ENCODE measurements at places on chromosomes 13 and 19. TPM values are rescaled to one million over a fixed set of nuclear protein-coding genes. Genes with fewer than 3 reads are reported as not detected.
A peak's percentile ranks its signal among the peaks of the same experiment; 100 is the strongest.

GRCh38 chr19:7722231-7722651, 9.7 kb downstream of the CLEC4G start:
- no peak overlapping the region for H3K4me3 ChIP-seq
- H3K4me1 ChIP-seq: no peaks in the 10 kb centered on the region
- no peak overlapping the region for H3K27ac ChIP-seq
- DNase-seq: no peak

DNA sequence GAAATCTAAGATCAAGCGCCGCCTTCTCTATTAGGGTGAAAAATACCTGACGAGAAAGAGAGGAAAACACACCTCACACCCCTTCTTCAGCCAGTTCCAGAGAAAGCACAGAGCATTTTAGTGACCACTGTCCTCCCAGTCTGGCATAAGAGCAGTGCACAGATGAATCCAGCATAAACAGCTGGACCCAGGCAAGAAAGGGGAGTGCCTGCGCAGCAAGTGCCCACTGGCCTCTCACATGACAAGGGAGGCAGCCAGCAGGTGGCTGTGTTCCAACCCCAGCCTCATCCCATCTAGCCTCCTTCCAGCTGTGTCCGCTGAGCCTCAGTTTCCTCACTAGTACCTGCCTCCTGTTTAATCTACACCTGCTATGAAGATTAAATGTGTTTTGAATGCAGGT, 8.0 kb downstream of the MED26 start:
- H3K27me3 ChIP-seq: no peaks in the 10 kb centered on the region
- peaks cover 40% of the 10 kb centered on the region for H3K4me1 ChIP-seq
- no peak for DNase-seq
- H3K36me3 ChIP-seq: no peaks in the 10 kb centered on the region
- peak overlapping the region; percentile 30 for H3K27ac ChIP-seq

DNA sequence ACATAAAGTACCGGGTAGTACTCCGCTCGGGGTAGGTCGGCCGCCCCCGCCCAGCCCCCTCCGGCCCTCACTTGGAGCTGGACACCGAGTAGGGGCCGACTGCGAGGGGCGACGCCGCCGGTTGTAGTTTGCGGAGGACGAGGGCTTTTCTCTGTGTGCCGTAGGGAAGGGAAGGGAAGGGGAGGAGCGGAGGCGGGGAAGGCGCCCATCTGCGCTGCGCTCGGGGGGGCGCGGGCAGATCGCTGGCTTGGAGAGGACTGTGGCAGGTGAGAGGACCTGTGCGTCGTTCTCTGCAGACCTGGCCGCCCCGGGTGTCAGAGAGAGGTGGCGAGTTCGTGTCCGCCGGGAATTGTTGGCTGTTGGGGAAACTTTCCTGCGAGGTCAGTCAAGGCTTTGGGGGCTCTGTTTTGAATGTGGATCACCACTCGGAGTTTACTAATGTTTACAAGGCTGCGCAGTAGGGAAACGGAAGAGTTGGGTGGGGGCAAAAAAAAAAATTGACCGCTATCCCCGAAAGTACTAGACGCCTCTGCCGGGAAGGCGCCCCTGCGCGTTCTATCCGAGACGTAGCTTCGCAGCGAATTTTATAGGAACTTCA, 1.4 kb downstream of the ING1 start:
- H3K27ac ChIP-seq: peak overlapping the region; percentile 93
- H3K36me3 ChIP-seq: peaks cover 5% of the 10 kb centered on the region
- H3K4me1 ChIP-seq: peaks cover 30% of the 10 kb centered on the region
- DNase-seq: no peak
- peaks cover 11% of the 10 kb centered on the region for H3K27me3 ChIP-seq

DNA sequence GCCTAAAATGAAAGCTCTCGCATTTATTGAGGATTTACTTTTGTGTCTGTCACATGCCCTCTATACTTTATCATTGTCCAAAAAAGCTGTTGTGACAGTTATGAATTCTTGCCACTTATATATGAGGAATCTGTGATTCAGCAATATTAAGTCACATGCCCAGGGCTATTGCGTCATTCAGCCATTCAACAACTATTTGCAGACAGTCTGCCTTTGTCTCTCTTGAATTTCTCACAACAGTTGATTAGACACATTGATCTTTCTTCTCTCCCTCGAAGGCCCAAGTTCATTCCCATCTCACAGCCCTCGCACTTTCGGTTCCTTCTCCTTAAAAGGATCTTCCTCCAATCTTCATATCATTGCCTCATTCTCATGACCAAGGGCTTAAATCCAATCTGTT, 342.6 kb downstream of the MZT1 start:
- peak; percentile 24 for DNase-seq
- no peak overlapping the region for H3K4me3 ChIP-seq
- H3K4me1 ChIP-seq: peaks cover 11% of the 10 kb centered on the region

DNA sequence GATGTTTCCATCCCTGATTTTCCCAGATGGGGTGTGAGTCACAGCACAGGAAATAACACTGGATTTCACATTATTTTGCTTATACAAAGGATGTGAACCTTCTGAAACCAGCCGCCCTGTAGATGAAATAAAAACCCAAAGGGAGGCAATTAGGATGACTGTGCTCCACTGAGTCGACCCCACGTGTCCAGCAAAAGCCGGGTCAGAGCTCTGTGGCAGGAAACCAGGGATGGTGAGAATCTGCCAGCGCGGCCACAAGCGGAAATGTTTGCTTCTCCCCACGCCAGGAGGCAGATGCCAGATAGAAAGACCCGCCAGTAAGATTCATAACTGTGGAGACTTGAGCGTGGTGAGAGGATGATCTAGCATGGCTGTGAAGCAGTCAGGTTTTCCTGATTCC, 764.4 kb downstream of the LIG4 start:
- no peaks in the 10 kb centered on the region for H3K27me3 ChIP-seq
- no peaks in the 10 kb centered on the region for H3K36me3 ChIP-seq
- DNase-seq: no peak
- no peaks in the 10 kb centered on the region for H3K4me1 ChIP-seq
- H3K4me3 ChIP-seq: no peak overlapping the region

- peaks cover 19% of the 10 kb centered on the region for H3K27me3 ChIP-seq
- DNase-seq: peak; percentile 96
- peak overlapping the region; percentile 59 for H3K4me3 ChIP-seq
- H3K36me3 ChIP-seq: no peaks in the 10 kb centered on the region
These were observed 96.2 kb downstream of the CYSLTR2 start for GRCh38 chr13:48749699-48750473.

DNA sequence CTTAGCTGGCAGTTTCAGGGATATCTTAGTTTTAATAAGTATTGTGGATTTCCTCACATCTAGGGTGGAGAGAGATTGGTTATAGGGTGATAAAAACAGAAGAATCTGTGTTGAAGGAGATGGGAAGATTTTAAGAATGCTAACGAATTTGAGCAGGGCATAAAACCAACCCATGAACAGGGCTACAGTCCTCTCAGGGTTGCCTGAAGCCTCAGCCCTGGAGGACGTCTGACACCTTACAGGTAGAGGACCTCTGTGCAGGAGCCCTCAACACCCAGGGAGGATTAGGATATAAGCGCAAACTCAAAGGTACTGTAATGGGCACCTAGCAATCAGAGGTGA, 461 bp upstream of the WASF3 start:
- peaks cover 11% of the 10 kb centered on the region for H3K27me3 ChIP-seq
- H3K27ac ChIP-seq: no peak overlapping the region
- no peak for DNase-seq
- peaks cover 20% of the 10 kb centered on the region for H3K4me1 ChIP-seq
- H3K4me3 ChIP-seq: peak overlapping the region; percentile 59

- no peak for DNase-seq
- peaks cover 26% of the 10 kb centered on the region for H3K4me1 ChIP-seq
- peaks cover 2% of the 10 kb centered on the region for H3K27me3 ChIP-seq
- no peak overlapping the region for H3K4me3 ChIP-seq
- H3K36me3 ChIP-seq: no peaks in the 10 kb centered on the region
- H3K27ac ChIP-seq: no peak overlapping the region
These were observed 50.5 kb upstream of the IRS2 start for GRCh38 chr13:109836629-109837607.

DNA sequence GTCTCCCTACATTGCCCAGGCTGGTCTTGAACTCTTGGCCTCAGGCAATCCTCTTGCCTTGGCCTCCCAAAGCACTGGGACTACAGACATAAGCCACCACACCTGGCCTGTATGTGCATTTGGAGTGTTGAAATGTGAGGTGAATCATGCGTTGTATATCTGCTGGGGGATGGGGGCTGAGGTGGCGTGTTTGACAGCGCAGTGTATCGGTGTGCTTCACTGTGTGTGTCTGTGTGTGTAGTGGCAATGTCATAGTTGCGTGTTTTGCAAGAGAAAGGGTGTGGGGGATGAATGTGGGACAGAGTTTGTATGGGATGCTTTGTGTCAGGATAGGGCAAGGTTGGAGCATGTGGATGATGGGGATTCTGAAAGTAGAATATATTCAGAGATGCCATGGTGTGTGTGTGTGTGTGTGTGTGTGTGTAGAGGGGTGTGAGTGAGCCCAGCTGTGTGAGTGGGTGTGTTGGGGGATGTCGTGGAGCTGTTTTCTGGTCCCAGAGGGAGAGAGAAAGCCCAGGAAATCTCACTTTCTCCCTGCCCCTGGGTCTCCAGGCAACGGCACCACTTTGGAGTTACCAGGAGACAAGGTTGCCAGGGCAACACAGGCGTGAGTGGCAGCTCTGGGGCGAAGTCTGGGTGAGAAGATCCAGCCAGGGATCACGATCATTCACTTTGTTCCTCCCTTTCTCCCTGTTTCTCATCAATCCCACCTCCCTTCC, 1.1 kb upstream of the SWSAP1 start:
- H3K27ac ChIP-seq: peak overlapping the region; percentile 33
- DNase-seq: peak; percentile 5
- H3K27me3 ChIP-seq: no peaks in the 10 kb centered on the region
- H3K4me3 ChIP-seq: no peak overlapping the region
- no peaks in the 10 kb centered on the region for H3K36me3 ChIP-seq

DNA sequence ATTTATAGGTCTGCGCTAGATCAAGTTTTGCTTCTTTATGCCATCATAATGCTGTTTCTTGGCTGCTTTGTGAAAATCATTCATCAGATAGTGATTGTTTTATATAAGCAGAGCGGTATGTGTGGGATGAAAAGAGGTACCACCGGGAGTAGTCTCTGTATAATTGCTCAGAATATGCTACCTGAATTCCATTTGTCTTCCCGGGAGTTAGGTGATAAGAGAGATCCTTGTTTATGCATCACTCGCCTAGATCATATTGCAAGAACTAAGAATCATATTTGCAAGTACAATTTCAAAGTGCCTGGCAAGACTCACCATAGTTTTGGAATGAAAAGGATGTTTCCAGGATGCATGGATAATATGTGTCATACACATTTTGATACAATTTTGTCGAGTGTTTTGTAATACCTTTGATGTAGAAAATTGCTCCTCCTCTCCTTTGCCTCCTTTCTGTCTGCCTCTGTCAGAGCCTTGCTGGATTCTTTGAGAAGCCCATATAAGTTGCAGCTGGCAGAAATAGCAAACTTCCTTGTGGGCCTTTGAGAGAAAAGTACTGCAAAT, 1306.0 kb upstream of the SLC10A2 start:
- no peak overlapping the region for H3K27ac ChIP-seq
- no peak for DNase-seq
- no peaks in the 10 kb centered on the region for H3K36me3 ChIP-seq
- no peaks in the 10 kb centered on the region for H3K27me3 ChIP-seq

- peaks cover 3% of the 10 kb centered on the region for H3K27me3 ChIP-seq
- peaks cover 5% of the 10 kb centered on the region for H3K36me3 ChIP-seq
- no peak for DNase-seq
- H3K27ac ChIP-seq: no peak overlapping the region
- peaks cover 18% of the 10 kb centered on the region for H3K4me1 ChIP-seq
- no peak overlapping the region for H3K4me3 ChIP-seq
These were observed 2.9 kb upstream of the GPR18 start for GRCh38 chr13:99261059-99261458.

- no peak for DNase-seq
- H3K27ac ChIP-seq: no peak overlapping the region
- H3K36me3 ChIP-seq: no peaks in the 10 kb centered on the region
These were observed 22.8 kb downstream of the SYDE1 start for GRCh38 chr19:15129856-15130585.

- H3K36me3 ChIP-seq: no peaks in the 10 kb centered on the region
- DNase-seq: peak; percentile 53
- no peaks in the 10 kb centered on the region for H3K4me1 ChIP-seq
- H3K27ac ChIP-seq: no peak overlapping the region
- H3K4me3 ChIP-seq: no peak overlapping the region
These were observed 52.0 kb downstream of the TDRD3 start for GRCh38 chr13:60448907-60449510.

- no peak overlapping the region for H3K27ac ChIP-seq
- H3K4me3 ChIP-seq: no peak overlapping the region
- no peaks in the 10 kb centered on the region for H3K36me3 ChIP-seq
- H3K27me3 ChIP-seq: peaks cover 6% of the 10 kb centered on the region
These were observed 162.8 kb downstream of the ZIC5 start for GRCh38 chr13:99808786-99809185.

DNA sequence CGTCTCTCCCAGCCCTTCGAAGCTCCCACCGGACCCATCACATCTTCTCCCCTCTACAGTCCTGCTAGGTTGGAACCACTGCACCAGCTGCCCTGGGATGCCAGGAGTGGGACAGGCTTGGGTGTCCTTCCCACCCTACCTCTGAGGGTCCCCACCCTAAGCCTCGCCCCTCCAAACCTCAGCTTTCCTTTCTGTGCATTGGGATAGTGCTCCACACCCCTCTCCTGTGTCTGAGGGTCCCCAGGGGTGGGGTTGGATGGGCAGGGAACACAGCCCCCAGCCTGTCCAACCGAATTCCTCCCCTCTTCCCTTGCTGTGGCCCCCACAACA, 1.9 kb upstream of the BCL3 start:
- DNase-seq: no peak
- H3K36me3 ChIP-seq: peaks cover 9% of the 10 kb centered on the region
- peaks cover 74% of the 10 kb centered on the region for H3K4me1 ChIP-seq
- H3K4me3 ChIP-seq: no peak overlapping the region

- peaks cover 50% of the 10 kb centered on the region for H3K36me3 ChIP-seq
- peak; percentile 74 for DNase-seq
- H3K4me3 ChIP-seq: peak overlapping the region; percentile 99
- peak overlapping the region; percentile 98 for H3K27ac ChIP-seq
- peaks cover 60% of the 10 kb centered on the region for H3K27me3 ChIP-seq
These were observed 2.3 kb downstream of the EEF2 start for GRCh38 chr19:3982701-3983541.

GRCh38 chr13:43110036-43110435, 86.7 kb downstream of the DNAJC15 start:
- H3K27me3 ChIP-seq: no peaks in the 10 kb centered on the region
- peaks cover 8% of the 10 kb centered on the region for H3K36me3 ChIP-seq
- no peak for DNase-seq
- H3K4me3 ChIP-seq: no peak overlapping the region
- no peak overlapping the region for H3K27ac ChIP-seq
- H3K4me1 ChIP-seq: peaks cover 46% of the 10 kb centered on the region

PTGER1 gene
- 0.67 TPM for total RNA-seq

CCDC8 gene
- 10.6 TPM for total RNA-seq

KL gene
- total RNA-seq: not detected

TYK2 gene
- total RNA-seq: 77.0 TPM

BEST2 gene
- total RNA-seq: not detected

CNFN gene
- 0.60 TPM for total RNA-seq

PSG2 gene
- total RNA-seq: 1.4 TPM

ZIC2 gene
- total RNA-seq: 0.39 TPM

WDR87 gene
- not detected for total RNA-seq

ERICH6B gene
- not detected for total RNA-seq

POU2F2 gene
- 9.3 TPM for total RNA-seq
